ENCODE measurements at places on chromosomes 1 and 21.

DNA sequence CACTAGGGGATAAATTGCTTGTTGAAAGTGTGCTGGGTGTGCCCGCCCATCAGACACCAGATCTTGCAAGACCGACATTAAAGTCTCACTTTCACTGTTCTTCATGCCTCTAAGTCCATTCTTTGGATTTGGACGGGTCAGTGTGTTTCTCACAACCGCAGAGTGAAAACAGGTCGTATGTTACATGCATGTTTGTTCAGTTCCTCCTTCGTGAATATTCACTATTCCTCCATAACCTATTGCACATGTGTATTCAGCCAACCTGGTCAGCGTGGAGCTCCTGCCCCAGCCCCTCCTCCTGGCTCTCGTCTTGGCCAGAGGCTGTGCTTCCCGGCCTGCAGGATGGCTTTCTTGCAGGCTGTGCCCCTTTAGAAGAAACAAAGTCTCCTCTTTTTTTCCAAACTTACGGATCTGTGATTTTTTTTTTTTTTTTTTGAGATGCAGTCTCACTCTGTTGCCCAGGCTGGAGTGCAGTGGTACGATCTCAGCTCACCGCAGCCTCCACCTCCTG, 2.2 kb upstream of the KRTAP10-6 start:
- no peak for DNase-seq

DNA sequence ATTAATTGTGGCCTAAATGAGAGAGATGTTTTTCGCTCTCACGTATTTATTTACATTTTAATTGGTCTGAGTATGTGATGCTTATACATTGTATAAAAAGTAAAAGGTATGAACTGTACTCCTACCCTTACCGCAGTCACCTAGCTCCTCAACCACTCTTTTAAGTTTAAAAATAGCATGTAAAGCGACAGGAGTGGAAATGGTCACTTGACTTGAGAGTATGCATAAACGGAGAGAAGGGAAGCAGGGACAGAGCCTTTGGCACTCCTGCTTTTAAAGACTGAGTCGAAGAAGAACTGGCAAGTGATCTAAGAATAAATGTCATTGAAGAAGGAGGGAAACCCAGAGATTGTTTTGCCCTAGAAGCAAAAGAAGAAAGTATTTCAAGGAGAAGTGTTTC, 11.5 kb upstream of the DDX59 start:
- no peak for DNase-seq

- no peak for DNase-seq
Observed at GRCh38 chr21:18368205-18368604, 35.4 kb downstream of the TMPRSS15 start.

DNA sequence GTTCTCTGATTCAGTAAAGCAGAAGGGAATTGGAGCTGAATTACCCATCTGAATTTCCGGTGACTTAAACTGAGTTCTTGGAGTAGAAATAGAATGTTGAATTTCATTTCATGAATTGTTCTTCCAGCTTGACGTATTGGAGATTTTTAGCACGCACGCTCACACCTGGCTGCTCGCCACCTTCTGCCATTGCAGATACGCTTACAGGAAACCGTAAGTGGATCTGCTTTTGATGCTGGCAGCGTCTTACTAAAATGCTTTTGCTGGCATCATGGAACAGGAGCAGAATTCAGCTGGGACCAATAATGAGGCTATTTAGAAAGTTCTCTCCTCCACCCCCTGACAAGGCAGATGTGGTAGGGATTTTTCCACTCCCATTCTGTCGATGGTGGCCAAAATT, 17.7 kb upstream of the ELAVL4 start:
- DNase-seq: no peak

DNA sequence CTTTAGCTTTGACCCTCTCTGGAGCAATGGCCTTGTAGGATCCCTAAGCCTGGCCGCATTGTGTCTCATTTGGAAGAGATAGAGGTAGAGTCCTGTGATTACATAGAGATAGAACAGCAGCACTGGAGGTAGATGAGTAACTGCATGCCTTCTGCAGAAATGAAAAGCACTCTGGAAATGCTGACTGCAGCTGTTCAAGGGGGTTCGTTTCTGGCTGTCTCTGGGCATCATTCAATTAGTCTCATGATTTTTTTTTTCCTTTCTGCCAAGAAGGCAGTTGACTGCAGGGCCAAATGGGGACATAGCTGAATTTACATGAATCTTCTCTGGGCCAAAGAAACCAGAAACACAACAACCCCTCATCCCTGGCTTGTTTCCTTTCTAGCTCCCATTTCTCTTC, 28.1 kb upstream of the SNX27 start:
- no peak for DNase-seq

GRCh38 chr1:46515576-46515975, 25.9 kb downstream of the DMBX1 start:
- no peak for DNase-seq

GRCh38 chr1:151867765-151868411, 14.4 kb upstream of the THEM5 start:
- DNase-seq: no peak

- DNase-seq: no peak
Observed at GRCh38 chr21:45618846-45619485, 24.6 kb upstream of the PCBP3 start.

- no peak for DNase-seq
Observed at GRCh38 chr1:245225322-245226202, 70.8 kb downstream of the KIF26B start.

- no peak for DNase-seq
Observed at GRCh38 chr1:195185321-195185720, 1422.9 kb downstream of the KCNT2 start.

GRCh38 chr21:33019885-33020557, 5.7 kb upstream of the OLIG2 start:
- no peak for DNase-seq

GRCh38 chr1:79285667-79286066, 279.1 kb upstream of the ADGRL4 start:
- DNase-seq: no peak

DNA sequence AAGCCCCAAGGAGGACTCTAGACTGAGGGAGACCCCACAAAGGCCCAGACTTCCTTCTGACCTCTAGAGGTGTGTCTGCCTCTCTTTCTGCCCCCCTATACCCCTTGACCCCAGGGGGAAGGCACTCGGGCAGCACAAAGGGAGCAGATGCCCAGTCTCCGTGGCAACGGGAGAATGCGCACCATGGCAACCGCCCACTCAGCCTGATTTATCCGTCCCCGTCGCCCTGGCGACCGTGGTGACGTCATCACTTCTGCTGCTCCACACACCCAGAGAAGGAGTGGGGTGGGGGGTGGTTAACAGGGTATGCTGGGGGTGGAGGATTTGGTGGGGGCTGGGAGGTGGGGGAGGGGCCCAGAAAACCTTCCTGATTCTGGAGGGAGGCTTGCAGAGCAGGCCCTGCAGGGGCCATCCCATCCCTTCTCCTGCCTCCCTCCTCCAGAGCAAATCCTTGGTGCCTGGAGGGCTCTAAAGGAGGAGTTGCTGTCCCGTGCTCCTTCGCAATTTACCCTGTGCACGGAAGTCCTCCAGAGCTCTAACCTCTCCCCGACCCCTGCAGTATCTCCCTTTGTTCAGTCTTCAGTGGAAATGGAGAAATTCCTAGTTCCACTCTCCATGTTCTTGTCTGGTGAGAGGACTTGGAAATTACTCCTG, 6.3 kb downstream of the CELF3 start:
- no peak for DNase-seq

DNA sequence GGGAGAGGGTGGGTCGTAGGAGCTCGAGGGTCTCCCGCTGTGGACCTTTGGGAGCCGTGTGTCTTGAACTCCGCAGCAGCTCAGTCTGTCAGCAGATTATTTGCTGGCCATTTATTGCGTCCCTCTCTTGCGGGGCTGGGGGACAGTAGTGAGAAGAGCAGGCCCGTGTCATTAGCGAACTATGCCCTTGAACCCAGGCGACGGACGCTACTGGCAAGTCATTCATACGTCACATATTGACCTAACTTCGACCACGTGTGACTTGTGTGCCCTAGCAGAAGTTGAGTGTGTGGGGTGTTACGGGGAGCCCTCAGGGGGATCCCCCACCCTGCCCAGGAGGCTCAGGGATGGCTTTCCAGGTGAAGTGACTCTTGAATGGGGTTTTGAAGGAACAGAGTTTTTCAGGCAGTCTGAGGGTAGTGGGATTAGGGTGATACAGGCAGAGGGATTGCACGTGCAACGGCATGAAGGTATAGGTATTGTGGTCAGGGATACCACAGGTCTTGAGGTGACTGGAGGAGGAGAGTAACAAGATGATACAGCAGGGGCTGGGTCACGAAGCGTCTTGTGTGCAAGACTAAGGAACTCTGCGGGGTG, 13.0 kb downstream of the RCC1 start:
- no peak for DNase-seq
